ENCODE measurements at places on chromosomes 1 and 21.

GRCh38 chr1:20555758-20556120, 3.4 kb downstream of the FAM43B start:
- DNase-seq = no peak

DNA sequence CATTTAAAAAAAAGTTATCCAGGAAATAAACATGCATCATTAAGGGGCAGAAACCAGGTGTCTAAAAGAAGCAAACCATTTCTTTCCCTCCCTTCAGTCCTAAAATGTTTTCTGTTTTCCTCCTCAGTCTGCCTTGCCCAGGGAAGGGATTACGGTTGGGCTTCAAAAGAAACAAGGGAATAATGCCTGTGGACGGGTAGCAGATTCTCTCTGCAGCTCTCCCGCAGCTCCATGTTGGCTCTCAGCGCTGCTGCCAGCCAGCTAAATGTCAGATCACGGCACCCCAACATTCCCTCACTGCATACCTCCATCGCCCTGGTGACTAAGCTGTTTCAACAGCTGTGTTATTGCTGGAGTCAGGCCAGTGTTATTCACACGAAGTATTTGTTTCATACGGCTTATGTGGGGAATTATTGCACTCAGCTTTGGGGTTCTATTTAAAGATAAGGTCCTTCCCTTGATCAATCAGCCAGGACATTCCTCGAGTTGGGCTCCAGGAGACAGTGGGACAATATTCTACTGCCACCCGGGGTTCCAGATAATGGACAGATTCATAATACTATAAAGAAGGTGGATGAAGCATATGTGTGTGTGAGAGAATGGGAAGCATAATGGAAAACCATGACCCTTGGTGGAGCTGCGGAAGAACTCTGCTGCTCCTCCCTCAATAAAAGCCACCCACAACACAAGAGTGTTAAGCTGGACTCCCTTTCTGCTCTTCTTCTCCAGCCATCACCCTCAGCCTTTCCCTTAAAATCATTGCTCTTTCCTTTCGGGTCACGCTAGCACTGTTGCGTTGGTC, 58.2 kb downstream of the WLS start:
- DNase-seq = peak; percentile 88

DNA sequence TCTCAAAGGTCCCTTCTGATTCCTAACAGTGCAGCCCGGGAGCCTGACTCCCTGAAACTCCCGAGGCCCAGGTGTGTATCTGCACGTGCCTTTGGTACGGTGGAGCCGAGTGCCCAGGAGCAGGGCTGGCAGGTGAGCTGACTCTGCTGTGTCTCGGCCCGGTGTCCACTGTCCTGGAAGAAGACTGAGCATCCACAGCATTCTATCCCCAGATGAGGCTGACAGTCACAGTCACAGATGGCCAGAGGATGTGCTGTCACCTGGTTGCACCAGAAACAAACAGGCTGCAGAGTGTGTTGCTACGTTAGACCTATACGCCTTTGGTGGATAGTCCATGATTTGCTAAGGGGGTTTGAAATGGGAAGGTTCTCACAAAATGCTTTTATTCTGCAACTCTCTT, 9.8 kb downstream of the ETV3L start:
- no peak for DNase-seq

DNA sequence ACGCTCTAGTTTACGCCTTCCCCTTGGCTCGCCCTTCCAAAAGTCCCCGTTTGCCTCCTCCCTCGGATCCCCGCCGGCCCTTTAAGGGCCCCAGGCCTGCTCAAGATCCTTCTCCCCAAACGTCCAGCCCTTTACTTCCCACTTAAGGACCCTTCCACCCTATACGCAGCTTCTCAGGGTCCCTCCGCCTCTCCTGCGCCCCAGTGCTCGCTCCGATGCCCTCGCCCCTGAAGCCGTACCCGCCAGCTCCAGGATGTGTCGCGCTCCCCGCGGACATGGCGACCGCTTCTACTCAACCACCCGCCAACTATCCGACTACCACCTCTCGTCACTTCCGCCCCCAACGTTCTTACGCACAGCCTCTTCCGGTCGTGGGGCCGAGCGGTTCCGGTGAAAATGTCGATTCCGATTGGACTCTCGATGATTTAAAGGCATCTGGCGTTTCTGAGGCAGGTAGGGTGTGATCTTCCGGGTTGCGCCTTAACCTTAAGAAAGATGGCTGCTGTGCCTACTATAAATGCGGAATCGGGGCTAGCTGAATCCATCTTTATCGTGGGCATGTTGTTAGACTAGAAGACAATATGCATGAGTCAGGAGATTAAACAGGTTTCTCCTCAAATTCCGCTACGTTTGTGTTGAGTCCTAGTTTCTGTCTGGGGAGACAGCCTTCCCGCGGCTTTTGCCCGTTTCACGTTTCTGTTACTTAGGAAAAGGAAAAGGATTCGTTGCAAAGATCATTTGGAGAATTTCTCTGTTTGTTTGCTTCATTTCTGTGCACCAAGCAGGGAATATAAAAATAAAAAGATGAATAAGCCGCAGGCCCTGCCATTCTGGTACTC, at the start of gene KHDC4:
TSS of gene KHDC4 (minus strand) at position 317 of the 839 bp plus-strand sequence. CDS start at position 277, 40 bp downstream.
- peak; percentile 100 for DNase-seq

- DNase-seq = peak; percentile 54
These were observed 25.8 kb downstream of the PRDM2 start for GRCh38 chr1:13725714-13726175.

GRCh38 chr1:157653494-157653873, 47.1 kb downstream of the FCRL3 start:
- DNase-seq = no peak

GRCh38 chr1:183385340-183386144, 32.6 kb downstream of the NMNAT2 start:
- DNase-seq = peak; percentile 1

DNA sequence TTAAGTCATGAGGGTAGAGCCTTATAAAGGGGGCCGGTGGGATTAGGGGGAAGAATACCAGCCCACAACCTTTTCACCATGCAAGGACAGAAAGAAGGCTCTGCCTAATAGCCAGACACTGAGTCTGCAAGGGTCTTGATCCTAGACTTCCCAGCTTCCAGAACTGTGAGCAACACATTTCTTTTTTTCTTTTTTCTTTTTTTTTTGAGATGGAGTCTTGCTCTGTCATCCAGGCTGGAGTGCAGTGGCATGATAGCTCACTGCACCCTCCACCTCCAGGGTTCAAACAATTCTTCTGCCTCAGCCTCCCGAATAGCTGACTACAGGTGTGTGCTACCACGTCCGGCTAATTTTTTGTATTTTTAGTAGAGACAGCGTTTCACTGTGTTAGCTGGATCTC, 1.7 kb upstream of the ARL8A start:
- DNase-seq = no peak

DNA sequence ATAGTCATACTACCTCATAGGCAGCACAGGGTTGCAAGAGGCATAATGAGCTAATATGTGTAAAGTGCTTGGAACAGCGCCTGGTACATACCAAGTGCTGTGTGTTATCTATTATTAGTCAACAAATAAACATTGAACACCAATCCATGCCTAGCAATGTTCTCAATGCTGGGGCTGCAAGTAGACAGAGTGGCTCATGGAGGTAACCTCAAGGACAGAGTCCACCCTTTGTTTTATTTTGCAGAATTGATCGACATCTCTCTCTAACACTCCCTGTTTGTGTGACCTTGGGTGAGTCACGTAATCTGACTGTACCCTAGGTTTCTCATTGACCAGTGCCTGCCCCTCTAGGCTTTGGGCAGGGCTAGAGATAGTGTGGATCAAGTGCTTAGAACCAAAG, 164.0 kb upstream of the KLHDC7A start:
- no peak for DNase-seq

DNA sequence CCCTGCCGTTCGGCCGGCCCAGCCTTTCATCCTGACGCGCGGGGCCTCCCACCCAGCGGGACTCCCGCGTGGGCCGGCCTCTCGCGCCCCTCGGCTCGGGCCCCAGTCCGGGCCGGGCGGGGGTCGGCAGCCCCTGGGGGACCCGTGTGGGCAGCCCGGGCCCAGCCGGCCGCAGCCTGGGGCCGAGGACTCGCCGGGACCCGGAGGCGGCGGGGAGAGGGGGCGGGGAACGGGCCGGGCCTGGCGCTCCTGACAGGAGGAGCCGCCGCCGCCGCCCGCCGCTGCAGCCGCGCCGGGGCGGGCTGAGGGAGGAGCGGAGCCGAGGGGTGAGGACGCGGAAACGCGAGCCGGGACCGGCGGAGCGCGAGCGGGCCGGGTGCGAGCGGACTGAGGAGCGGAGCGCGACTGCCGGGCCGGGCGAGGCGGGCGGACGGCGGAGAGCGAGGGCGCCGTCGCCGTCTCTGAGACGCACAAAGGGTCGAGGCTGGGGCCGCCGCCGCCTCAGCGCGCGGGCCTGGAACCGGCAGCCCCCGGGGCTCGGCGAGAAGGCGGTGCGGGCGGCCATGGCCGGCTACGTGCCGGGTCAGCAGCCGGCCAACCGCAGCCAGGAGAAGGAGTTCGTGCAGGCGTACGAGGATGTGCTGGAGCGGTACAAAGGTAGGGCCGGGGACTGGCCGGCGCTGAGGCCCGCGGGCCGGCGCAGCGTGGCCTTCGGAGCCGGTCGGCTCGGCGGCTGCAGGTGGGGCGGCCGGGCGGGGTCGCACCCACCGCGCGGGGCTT, 79.1 kb downstream of the NDUFS5 start:
- peak; percentile 78 for DNase-seq

- DNase-seq = peak; percentile 30
These were observed 9.7 kb upstream of the KRTAP7-1 start for GRCh38 chr21:30839304-30839703.

GRCh38 chr1:36051821-36052220, 32.1 kb upstream of the TEKT2 start:
- DNase-seq = no peak

DNA sequence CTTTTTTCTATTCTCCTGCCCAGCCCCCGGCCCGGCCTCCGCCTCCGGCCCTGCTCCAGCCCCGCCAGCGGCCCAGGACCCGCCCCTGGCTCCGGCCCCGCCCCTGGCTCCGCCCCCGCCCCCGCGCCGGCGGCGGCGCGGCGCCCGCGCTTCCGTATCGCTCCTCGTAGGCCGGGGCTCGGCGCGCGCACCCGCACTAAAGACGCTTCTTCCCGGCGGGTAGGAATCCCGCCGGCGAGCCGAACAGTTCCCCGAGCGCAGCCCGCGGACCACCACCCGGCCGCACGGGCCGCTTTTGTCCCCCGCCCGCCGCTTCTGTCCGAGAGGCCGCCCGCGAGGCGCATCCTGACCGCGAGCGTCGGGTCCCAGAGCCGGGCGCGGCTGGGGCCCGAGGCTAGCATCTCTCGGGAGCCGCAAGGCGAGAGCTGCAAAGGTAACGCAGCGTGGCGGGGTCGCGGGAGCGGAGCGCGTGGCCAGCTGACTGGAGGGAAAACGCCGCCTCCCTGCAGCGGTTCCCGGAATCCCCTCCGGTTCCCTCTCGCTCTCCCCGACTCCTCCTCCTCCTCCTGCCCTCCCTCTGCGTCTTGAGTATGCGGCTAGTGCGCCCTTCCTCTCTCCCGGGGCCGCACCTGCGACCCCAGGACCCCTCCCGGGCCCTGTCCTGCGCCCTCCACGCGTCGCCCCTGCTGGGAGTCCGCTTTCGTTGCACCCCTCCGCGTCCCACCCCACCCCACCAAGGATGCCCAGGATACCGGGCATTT, at the start of gene IFNAR2:
TSS of gene IFNAR2 (plus strand) at position 155 of the 761 bp plus-strand sequence. CDS start 11,985 bp downstream, outside the sequence.
- peak; percentile 81 for DNase-seq

DNA sequence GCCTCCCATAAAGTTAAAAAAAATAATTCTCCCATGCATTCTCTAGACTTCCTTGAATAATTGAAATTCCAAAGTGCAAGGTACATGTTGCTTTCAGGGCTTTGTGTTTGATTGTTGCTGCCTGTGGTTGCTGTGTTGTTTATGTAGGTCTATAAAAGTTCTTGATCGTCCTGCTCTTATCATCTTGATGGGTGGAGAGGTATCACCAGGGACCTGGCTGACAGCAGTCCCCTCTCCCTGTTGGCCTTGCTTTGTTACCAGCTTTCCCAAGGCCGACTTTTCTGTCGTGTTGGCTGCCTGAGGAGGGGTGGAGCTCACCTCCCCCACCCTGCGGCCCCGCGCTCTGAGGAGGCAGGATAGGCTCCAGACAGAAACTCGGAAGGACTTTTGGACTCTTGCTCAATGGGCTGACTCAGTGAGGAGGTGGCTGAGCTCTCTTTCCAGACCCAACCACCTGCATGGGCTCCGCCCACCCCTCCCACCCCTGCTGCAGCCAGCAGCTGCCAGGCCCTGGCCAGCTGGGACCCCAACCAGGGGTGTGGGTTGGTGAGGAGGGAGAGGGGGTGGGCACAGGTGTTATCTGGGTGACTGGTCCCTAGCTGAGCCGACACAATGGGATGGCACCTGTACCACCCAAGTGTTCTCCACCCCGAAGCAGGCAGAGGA, 2.0 kb downstream of the INAVA start:
- DNase-seq = peak; percentile 96

GRCh38 chr1:228353601-228354371, 52.8 kb downstream of the TRIM11 start:
- no peak for DNase-seq

GRCh38 chr21:42245331-42246193, 26.6 kb downstream of the ABCG1 start:
- no peak for DNase-seq

DNA sequence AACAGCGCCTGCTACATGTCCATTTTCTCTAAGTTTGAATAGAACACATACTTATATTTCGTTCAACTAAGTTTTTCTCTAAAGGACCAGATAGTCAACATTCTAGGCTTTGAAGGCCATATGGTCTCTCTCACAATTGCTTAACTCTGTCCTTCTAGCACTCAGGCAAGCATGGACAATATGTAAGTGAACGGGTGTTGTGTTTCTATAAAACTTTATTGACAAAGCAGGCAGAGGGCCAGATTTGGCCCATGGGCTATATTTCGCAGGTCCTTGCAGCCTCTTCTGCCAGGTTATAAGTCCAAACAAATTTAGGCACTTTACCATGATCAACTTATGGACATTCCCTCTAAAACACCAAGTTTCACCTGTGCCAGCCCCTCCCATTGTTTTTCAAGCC, 21.1 kb downstream of the KLHDC7A start:
- DNase-seq = no peak

DNA sequence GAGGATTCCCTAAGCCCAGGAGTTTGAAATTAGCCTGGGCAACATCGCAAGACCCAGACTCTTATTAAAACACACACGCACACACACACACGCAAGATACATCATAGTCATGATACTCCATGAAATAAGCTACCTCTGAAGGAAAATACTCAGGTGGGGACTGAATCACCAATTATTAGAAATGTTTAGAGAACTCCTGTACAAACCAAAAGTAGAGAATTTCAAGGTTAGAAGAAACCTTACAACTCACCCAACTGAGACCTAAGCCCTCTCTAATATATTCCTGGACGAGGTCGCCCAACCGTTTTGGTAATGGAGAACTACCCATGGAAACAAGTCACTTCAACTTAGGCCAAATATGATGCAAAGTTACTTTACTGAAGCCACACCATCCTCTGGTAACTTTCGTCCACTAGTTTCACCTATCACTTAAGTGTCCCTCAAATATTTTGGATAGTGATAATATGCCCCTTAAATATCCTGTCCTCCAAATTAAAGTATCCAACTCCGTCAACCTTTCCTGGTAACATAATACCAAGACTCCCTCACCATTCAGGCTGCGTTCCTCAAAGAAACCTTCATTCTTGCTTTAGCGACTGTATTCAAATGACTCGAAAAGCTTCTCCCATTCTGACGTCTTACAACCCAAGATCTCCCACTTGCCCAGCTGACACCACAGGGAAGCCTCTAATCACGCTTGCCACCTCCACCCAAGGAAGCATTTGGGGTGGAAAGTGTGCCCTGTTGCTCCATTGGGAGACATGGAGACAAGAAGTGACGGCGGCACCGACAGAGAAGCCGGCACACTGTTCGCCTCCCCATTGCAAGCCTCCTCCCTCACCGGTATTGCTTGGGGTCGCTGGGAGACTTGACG, 856 bp downstream of the NRDC start:
- peak; percentile 50 for DNase-seq

All from kidney tubule cell (primary cell).